Osteocyte (in vitro differentiated cells): ENCODE measurements at places on chromosomes 16 and 17. TPM values are rescaled to one million over a fixed set of nuclear protein-coding genes. Genes with fewer than 3 reads are reported as not detected.

Gene FOXC2
- 91.8 and 93.4 TPM in 2 replicates for total RNA-seq

Gene PRSS21
- total RNA-seq, result not detected in 2 replicates

Gene CTDNEP1
- total RNA-seq, result 145 and 151 TPM in 2 replicates

Gene KRT31
- total RNA-seq, result not detected in 2 replicates

GRCh38 chr17:8747742-8748141 lies 3.1 kb upstream of the CCDC42 start:
- DNase-seq, result no peak

DNA sequence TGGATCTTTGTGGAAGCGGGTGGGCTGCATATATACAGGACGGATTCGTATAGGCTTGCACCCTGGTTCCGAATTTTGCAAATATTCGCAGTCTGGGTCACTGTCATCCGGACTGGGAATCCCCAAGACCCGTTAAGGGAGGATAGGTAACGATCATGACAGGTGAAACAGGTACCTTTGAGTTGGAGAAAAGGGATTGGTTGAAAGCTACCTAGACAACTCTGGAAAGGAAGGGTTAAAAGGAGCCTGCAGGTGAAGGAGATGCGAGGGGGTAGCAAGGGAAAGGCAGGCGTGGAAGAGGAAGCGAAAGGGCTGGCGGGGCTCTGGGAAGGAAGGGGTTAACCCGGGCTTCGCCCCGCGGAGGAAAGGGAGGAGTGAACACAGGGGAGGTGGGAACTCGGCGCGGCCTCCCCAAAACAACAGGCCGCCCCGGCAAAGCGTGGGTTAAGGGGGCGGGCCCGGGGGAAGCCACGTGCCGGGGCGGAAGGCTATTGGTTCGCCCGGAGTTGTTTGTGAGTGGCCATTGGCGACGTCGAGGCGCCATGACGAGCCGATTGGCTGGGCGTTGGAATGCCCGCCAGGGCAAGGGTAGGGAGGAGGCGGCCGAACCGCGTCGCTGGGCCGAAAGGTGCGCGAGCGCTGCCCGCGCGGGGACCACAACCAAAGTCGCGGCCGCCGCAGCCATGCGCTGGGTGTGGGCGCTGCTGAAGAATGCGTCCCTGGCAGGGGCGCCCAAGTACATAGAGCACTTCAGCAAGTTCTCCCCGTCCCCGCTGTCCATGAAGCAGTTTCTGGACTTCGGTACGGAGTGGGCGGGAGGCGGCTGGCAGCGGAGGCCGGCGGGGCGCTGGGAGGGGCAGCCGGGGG lies at the start of gene PDK2:
Gene PDK2, plus strand, starts transcription at position 599 of the 867 bp plus-strand sequence. Its CDS starts 85 bp downstream, at position 684.
- peak; percentile 98 for DNase-seq

- DNase-seq, result no peak
Observed at GRCh38 chr16:4936991-4937781, at the start of gene PPL. TSS of gene PPL (minus strand) at chr16:4937148. CDS start at chr16:4937045, 103 bp downstream.

- DNase-seq, result no peak
Observed at GRCh38 chr17:50468304-50469207, at the start of gene CHAD. TSS of gene CHAD (minus strand) at chr17:50468880. CDS start at chr17:50468813, 67 bp downstream.

- no peak for DNase-seq
Observed at GRCh38 chr17:17381446-17382064, 78.4 kb downstream of the NT5M start.

DNA sequence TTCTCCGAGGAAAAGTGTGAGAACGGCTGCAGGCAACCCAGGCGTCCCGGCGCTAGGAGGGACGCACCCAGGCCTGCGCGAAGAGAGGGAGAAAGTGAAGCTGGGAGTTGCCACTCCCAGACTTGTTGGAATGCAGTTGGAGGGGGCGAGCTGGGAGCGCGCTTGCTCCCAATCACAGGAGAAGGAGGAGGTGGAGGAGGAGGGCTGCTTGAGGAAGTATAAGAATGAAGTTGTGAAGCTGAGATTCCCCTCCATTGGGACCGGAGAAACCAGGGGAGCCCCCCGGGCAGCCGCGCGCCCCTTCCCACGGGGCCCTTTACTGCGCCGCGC lies at the start of gene ERBB2:
Gene ERBB2, plus strand, starts transcription at position 247 of the 330 bp plus-strand sequence. CDS start 175 bp downstream, outside the sequence.
- DNase-seq, result peak; percentile 86

- no peak for DNase-seq
Observed at GRCh38 chr16:74034200-74034599, 262.4 kb upstream of the PSMD7 start.

- DNase-seq, result no peak
Observed at GRCh38 chr17:61328351-61328750, 71.3 kb upstream of the TBX2 start.

GRCh38 chr17:7479213-7480088 lies at the start of gene ZBTB4:
TSS of gene ZBTB4 (minus strand) at chr17:7479631. CDS start at chr17:7466801, 12,830 bp downstream.
- DNase-seq, result no peak

DNA sequence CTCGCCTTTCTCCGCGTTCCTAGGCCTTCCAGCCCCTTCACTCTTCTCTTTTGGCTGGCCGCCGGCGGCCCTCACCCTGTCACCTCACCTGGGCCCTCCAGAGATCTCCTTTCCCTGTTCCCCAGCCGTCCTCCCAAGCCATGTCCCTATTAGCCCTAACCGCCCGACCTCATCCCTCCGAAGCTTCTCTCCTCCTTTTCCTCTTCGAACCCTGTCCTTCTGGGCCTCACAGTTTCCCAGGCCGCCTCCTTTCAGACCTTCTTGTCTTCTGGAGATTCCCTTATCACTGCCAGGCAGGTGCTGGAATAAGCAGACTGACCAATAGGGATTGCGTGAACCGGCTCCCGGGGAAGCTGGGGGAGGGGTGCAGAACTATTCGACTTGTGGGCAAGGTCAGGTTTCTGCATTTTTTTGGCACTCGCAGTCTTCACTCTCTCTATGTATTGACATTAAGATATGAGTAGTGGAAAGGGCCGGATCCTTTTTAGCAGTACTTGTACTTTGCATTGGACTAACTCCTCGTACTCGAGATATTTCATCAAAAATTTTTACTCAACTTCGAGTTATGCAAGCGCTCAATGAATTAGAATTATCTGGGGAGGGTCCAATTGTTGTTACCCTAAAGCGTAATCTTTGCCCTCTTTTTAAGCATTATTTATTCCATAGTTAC lies 690 bp downstream of the RHOT1 start:
- no peak for DNase-seq

DNA sequence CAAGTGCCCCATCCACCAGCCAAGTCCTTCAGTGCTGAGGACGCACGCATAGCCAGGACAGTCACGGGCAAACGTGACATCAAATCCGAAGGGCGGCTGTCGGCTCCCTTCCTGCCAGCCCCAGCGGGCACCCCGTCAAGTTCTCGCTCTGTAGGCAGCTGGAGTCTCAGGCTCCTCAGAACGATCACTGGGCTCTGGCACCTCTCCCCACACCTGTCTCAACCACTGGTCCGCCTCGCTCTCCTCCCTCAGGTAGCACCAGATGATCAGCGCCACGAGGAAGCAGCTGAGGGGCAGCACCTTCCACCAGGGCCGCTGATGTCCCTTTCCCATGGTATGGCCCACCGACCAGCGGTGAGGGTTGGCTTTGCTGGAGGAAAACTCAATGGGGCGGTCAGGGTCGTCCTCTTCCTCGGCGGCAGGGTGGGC lies 422 bp downstream of the UQCC4 start:
- no peak for DNase-seq

- DNase-seq, result peak; percentile 96
Observed at GRCh38 chr17:8209907-8210760, at the start of gene AURKB. TSS of gene AURKB (minus strand) at chr17:8210575. CDS start at chr17:8210224, 351 bp downstream.

GRCh38 chr16:7182510-7183109 lies 150.0 kb upstream of the RBFOX1 start:
- no peak for DNase-seq

- no peak for DNase-seq
Observed at GRCh38 chr17:74153456-74153810, 50.0 kb upstream of the RPL38 start.
